CD4-positive, alpha-beta T cell (primary cell): ENCODE measurements at places on chromosomes 16 and 17.
A peak's percentile ranks its signal among the peaks of the same experiment; 100 is the strongest.

GRCh38 chr16:83160287-83161020, 533.7 kb downstream of the CDH13 start:
- DNase-seq = no peak

GRCh38 chr16:81405702-81406113, 38.9 kb upstream of the CMIP start:
- DNase-seq = no peak

- DNase-seq = peak; percentile 92
Observed at GRCh38 chr17:7842380-7843256, 8.6 kb downstream of the KDM6B start.

GRCh38 chr17:66767154-66767933, 67.6 kb upstream of the CACNG5 start:
- DNase-seq = no peak

- DNase-seq = peak; percentile 51
Observed at GRCh38 chr17:63700528-63701455, 867 bp upstream of the LIMD2 start.
